ENCODE measurements at places on chromosomes 1 and 21.
A peak's percentile ranks its signal among the peaks of the same experiment; 100 is the strongest.

GRCh38 chr1:198606020-198606438 is 32.8 kb upstream of the PTPRC start:
- no peak for DNase-seq
- H3K4me1 ChIP-seq: peaks cover 34% of the 10 kb centered on the region
- H3K36me3 ChIP-seq: no peaks in the 10 kb centered on the region
- no peak overlapping the region for H3K4me3 ChIP-seq
- no peaks in the 10 kb centered on the region for H3K27me3 ChIP-seq

- H3K27me3 ChIP-seq: no peaks in the 10 kb centered on the region
- H3K4me3 ChIP-seq: no peak overlapping the region
- no peaks in the 10 kb centered on the region for H3K36me3 ChIP-seq
- no peak overlapping the region for H3K27ac ChIP-seq
Observed at GRCh38 chr1:244810221-244810620, 25.2 kb upstream of the COX20 start.

DNA sequence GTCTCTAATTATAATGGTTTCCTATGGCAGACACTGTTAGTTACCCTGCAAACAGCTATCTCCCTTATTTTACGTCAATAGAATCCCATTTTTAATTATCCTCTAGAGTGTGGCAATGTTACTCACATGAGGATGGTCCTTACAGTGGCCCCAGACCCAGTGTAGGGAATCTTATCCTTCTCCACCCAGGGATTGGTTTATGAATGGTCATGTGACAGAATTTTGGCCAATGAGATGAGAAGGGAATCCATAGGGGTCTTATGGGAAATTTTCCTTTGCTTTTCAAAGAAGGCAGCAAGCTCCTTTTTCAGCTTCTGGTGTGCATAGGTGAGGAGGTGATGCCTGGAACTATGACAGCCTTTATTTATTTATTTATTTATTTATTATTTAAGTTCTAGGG is 59.0 kb upstream of the HUNK start:
- H3K4me1 ChIP-seq: no peaks in the 10 kb centered on the region
- no peak for DNase-seq
- H3K27ac ChIP-seq: no peak overlapping the region

DNA sequence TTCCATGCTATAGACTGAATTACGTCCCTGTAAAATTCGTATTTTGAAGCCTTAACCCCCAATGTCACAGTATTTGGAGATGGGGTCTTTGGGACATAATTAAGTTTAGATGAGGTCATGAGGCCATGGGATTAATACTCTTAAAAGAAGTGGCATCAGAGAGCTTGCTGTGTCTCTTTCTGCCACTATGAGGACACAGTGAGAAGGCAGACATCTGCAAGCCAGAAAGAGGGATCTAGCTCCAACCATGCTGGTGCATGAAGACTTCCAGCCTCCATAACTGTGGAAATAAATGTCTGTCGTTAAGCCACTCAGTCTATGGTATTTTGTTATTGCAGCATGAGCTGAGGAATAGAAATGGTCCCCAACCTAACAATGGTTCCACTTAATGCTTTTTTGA is 99.0 kb downstream of the LTN1 start:
- no peak overlapping the region for H3K4me3 ChIP-seq
- H3K36me3 ChIP-seq: no peaks in the 10 kb centered on the region
- H3K27me3 ChIP-seq: no peaks in the 10 kb centered on the region
- no peak for DNase-seq
- no peak overlapping the region for H3K27ac ChIP-seq

- peaks cover 3% of the 10 kb centered on the region for H3K4me1 ChIP-seq
- no peak overlapping the region for H3K4me3 ChIP-seq
- H3K27ac ChIP-seq: no peak overlapping the region
- no peaks in the 10 kb centered on the region for H3K27me3 ChIP-seq
- H3K36me3 ChIP-seq: no peaks in the 10 kb centered on the region
Observed at GRCh38 chr1:178684111-178684510, 40.9 kb upstream of the RALGPS2 start.

DNA sequence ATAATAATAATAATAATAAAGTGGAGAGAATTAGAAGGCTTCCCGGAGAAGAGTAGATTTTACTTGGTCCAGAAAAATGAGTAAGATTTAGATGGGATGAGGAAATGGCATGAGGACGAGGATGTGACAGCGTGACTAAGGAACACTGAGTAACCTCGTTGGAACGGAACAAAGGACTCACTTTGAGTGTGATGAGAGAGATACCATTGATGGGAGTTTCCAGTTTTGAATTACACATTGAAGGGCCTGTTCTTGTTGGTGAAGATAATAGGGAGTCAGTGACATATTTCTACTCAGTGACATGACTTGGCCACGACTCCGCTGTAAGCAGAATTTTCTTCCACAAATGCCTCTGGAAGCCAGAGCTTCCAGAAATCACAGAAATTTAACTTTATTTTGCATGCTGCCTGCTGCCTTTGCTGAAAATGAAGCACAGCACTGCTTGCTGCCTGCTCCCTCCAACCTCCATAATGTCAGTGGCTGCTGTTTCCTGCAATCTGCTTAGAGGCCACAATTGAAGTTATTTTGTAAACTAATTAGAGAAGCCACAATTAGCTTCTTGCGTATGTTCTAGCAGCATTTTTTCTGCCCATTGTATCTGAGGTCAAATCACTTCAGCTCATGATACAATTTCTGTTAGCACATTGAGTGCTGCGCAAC is 33.7 kb upstream of the FBXO28 start:
- H3K4me3 ChIP-seq: no peak overlapping the region
- H3K27ac ChIP-seq: no peak overlapping the region
- no peak for DNase-seq
- H3K27me3 ChIP-seq: no peaks in the 10 kb centered on the region
- H3K4me1 ChIP-seq: no peaks in the 10 kb centered on the region

- no peaks in the 10 kb centered on the region for H3K27me3 ChIP-seq
- no peak for DNase-seq
- no peak overlapping the region for H3K4me3 ChIP-seq
- peaks cover 19% of the 10 kb centered on the region for H3K36me3 ChIP-seq
Observed at GRCh38 chr1:85656948-85657347, 51.3 kb downstream of the ZNHIT6 start.

DNA sequence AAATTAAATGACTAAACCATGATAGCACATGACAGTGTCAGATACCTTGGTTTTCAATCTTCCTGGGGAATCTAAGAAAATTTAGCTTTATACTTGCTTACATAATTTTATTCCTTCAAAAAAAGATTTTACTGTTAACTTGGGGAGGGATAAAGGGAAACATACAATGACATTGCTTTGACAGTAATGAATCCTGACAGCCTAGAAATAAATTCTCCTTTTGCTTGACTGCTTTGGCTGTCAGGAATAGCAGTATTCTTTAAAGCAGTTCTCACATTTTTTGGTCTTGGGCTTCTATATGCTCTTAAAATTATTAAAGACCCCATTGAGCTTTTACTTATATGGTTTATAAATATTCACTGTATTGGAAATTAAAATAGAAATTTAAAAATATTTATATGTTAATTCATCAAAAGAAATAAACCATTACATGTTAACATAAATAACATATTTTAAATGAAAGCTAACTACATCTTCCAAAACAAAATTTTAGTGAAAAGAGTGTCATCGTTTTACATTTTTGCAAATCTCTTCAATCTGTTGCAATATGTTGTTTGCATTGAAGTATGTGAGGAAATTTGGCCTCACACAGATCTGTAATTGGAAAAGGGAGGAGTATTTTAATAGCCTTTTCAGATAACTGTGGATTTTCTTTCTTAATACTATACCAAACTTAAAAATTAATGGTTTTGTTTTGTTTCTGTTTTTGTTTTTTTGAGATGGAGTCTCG is 16.1 kb downstream of the EPHX4 start:
- no peaks in the 10 kb centered on the region for H3K36me3 ChIP-seq
- no peak overlapping the region for H3K4me3 ChIP-seq
- no peak for DNase-seq
- H3K4me1 ChIP-seq: no peaks in the 10 kb centered on the region

DNA sequence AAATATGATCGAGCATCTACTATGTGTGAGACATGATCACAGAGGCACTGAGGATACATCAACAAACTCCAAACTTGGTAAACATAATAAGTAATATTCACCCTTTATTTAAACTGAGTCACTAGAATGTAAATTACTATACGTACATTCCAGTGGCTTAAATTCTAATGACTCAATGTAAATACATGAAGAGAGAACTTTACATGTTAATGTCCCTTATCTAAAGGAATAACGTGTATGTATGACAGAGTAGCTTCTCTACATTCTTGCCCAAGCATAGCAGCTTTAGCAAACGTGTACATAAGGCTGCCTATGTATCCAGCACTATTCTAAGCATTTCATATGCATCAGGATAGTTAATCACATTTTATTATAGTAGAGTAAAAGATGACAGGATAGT is 111.8 kb upstream of the CYYR1 start:
- H3K4me1 ChIP-seq: no peaks in the 10 kb centered on the region
- no peaks in the 10 kb centered on the region for H3K36me3 ChIP-seq
- no peak for DNase-seq
- no peak overlapping the region for H3K4me3 ChIP-seq

GRCh38 chr1:33007190-33008050 is 29.3 kb downstream of the AK2 start:
- peak overlapping the region; percentile 6 for H3K27ac ChIP-seq
- H3K27me3 ChIP-seq: no peaks in the 10 kb centered on the region
- H3K4me1 ChIP-seq: peaks cover 5% of the 10 kb centered on the region
- DNase-seq: peak; percentile 80
- peaks cover 34% of the 10 kb centered on the region for H3K36me3 ChIP-seq
- no peak overlapping the region for H3K4me3 ChIP-seq

- no peaks in the 10 kb centered on the region for H3K27me3 ChIP-seq
- no peak overlapping the region for H3K4me3 ChIP-seq
- no peaks in the 10 kb centered on the region for H3K36me3 ChIP-seq
- no peak overlapping the region for H3K27ac ChIP-seq
Observed at GRCh38 chr1:113057006-113057405, 16.0 kb upstream of the LRIG2 start.

- H3K4me3 ChIP-seq: no peak overlapping the region
- H3K36me3 ChIP-seq: no peaks in the 10 kb centered on the region
- H3K27ac ChIP-seq: no peak overlapping the region
- H3K27me3 ChIP-seq: no peaks in the 10 kb centered on the region
- no peak for DNase-seq
Observed at GRCh38 chr1:191419842-191420241, 738.4 kb upstream of the RGS18 start.

GRCh38 chr1:32100807-32101708 is 6.8 kb upstream of the KPNA6 start:
- no peak for DNase-seq
- H3K36me3 ChIP-seq: peaks cover 71% of the 10 kb centered on the region
- no peak overlapping the region for H3K27ac ChIP-seq
- H3K27me3 ChIP-seq: no peaks in the 10 kb centered on the region
- no peaks in the 10 kb centered on the region for H3K4me1 ChIP-seq

DNA sequence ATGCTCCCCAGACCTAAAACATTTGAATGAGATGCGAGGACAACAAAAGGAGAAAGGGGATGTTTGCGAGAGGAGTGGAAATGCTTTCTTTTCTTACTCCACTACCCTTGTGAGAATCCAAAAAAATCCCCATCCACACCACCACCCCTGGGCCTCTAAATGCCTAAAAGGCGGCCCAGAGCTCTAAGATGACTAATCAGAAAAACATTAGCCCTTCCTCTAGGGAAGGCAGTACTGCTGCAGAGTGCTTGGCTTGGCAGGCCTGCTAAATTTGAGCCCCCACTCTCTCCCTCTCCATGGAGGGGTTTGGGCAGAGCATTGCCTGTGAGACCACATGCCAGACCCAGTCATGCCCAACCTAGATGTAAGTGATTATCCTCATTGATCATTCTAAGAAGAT is 347.9 kb downstream of the USH2A start:
- no peak overlapping the region for H3K4me3 ChIP-seq
- no peak for DNase-seq
- no peak overlapping the region for H3K27ac ChIP-seq
- no peaks in the 10 kb centered on the region for H3K4me1 ChIP-seq
- no peaks in the 10 kb centered on the region for H3K36me3 ChIP-seq

- DNase-seq: no peak
- no peak overlapping the region for H3K27ac ChIP-seq
- peaks cover 17% of the 10 kb centered on the region for H3K36me3 ChIP-seq
- H3K4me3 ChIP-seq: no peak overlapping the region
- no peaks in the 10 kb centered on the region for H3K27me3 ChIP-seq
Observed at GRCh38 chr1:36382231-36382630, 3.5 kb downstream of the STK40 start.

DNA sequence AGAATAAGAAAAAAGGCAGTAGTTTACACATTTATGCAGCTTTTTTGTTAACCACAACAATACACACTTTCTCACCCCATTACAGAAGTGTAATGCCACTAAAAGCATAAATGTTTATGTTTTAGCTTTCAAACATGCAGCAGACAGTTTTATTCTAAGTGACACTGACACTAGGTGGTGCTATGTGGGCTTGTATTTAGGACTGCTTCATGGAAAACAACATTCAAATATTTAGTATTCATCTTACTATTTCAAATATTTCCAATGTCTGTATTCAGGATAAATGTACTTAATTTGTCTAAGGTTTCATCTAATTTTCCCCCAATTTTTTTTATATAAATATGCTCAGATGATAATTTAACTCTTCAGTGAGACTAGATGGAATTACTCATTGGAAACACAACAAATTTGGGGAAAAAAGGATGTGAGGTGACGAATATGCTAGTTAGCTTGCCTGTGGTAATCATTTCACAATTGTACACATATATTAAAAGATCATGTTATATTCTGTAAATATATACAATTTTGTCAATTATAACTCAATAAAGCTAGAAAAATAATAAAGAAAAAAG is 71.4 kb downstream of the USP1 start:
- no peak overlapping the region for H3K27ac ChIP-seq
- H3K36me3 ChIP-seq: no peaks in the 10 kb centered on the region
- H3K27me3 ChIP-seq: no peaks in the 10 kb centered on the region
- DNase-seq: peak; percentile 33
- no peak overlapping the region for H3K4me3 ChIP-seq
- no peaks in the 10 kb centered on the region for H3K4me1 ChIP-seq

- H3K27me3 ChIP-seq: peaks cover 4% of the 10 kb centered on the region
- H3K4me1 ChIP-seq: no peaks in the 10 kb centered on the region
- no peak for DNase-seq
- no peak overlapping the region for H3K4me3 ChIP-seq
Observed at GRCh38 chr1:236615399-236616148, 11.3 kb upstream of the HEATR1 start.

GRCh38 chr1:15323351-15323988 is 76.4 kb downstream of the FHAD1 start:
- H3K4me1 ChIP-seq: peaks cover 6% of the 10 kb centered on the region
- no peaks in the 10 kb centered on the region for H3K27me3 ChIP-seq
- H3K36me3 ChIP-seq: no peaks in the 10 kb centered on the region

Measured in CD14-positive monocyte (primary cell).